ENCODE measurements at places on chromosomes 2 and 18. TPM values are rescaled to one million over a fixed set of nuclear protein-coding genes. Genes with fewer than 3 reads are reported as not detected.
A peak's percentile ranks its signal among the peaks of the same experiment; 100 is the strongest.

GRCh38 chr2:5691985-5692529 is at the start of gene SOX11:
Gene SOX11, plus strand, starts transcription at chr2:5692384. Its CDS starts 338 bp downstream, at chr2:5692722.
- DNase-seq, result peak; percentile 57

GRCh38 chr2:47041063-47041462 is 114.0 kb downstream of the STPG4 start:
- peak; percentile 71 for DNase-seq

- no peak for DNase-seq
Observed at GRCh38 chr2:233455006-233455405, 100.7 kb downstream of the DGKD start.

DNA sequence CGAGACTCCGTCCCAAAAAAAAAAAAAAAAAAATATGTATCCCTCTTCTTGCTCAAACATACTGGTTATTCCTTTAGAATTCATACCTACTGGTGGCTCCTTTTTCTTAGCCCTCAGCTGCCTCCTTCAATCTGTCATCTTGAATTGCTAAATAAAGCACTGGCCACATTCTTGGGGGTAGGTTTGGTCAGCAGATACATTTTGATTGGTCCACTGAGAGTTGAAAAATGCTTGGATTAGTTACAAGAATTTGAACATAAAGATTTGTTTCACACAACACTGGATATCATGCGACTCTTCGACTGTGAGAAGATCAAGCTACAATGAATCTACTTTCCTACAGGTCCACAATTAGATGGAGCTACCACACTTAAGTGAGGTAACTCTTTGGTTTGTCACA is 906.1 kb upstream of the SLC39A10 start:
- no peak for DNase-seq

GRCh38 chr18:76977684-76978232 is 154.8 kb downstream of the MBP start:
- DNase-seq, result no peak

Gene DCDC2C
- not detected for polyA plus RNA-seq

Gene UPP2
- polyA plus RNA-seq, result not detected

Gene CDCA7
- polyA plus RNA-seq, result 1.8 TPM

GRCh38 chr2:23826040-23826439 is 100.9 kb downstream of the ATAD2B start:
- DNase-seq, result no peak

Gene CDH7
- polyA plus RNA-seq, result not detected

DNA sequence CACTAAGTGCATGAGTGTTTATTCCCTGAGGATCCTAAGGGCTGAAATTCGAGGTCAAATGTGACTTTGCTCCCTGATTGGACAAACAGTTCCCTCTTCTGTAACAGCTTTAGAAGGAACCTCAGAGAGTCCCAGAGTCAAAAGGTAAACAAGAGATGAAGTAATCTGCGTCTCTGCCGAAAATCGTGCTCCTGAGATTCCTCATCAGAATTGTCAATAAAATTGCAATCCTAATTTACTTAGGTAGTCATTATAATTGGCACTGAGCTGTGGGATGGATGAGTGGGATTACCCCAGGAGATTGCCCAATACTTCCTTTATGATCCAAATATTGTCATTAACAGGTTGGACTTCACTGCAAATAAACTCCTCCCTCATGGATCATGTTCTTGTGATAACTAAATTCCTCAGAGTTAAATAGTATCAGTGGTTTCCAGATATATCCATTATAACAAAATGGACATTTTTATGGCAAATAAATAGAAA is 907 bp upstream of the SUCLG1 start:
- no peak for DNase-seq

- no peak for DNase-seq
Observed at GRCh38 chr18:50024466-50024865, 170.5 kb downstream of the MYO5B start.

GRCh38 chr2:44121899-44122298 is 46.8 kb upstream of the PPM1B start:
- DNase-seq, result no peak

Gene CD28
- 0.10 TPM for polyA plus RNA-seq

GRCh38 chr2:10320933-10321332 is 18.2 kb downstream of the HPCAL1 start:
- DNase-seq, result no peak

Gene C2orf74
- polyA plus RNA-seq, result 39.0 TPM

DNA sequence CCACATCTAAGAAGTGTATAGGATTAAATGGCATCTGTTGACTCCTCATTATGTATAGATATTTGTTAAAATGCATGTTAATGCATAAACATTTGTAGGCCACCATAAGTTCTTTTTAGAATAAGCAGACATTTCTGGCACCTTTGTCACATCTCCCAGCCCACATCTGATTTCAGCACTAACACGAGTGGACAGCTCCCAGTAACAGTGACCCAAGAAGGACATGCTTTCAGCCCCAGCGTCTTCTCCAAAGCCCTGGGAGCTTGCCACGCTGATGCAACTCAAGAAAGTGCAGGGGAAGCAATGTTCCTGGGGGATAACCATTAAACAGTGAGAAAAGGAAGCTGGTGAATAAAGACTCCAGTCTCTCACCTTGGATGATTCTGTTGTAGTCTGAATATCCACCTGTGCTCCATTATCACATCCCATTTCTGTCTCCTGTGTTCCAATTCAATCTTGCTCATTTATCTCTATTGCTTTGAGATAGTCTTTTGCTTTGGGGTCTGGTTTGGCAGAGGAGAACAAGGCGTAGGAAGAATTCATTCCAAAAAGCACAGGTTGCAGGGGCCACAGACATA is 182.6 kb upstream of the THSD7B start:
- DNase-seq, result peak; percentile 21

- no peak for DNase-seq
Observed at GRCh38 chr18:73980289-73980979, 167.2 kb downstream of the FBXO15 start.

DNA sequence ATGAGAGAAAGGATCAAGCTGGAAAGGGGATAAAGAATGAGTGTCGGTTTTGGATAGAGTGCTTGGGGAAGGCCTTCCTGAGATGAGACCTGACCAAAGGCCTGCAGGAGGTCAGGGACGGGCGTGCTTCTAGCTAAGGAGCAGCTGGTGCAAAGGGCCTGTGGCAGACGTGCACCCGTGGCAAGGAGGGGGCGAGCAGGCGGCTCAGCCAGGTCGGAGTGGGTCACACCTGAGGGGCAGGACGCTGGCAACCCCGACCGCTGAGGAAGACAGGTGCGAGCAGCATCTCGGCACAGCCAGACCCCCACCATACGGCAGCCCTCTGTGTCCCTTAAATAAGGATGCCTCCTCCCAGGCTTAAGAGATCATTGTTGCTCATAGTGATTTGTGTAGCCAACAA is 48.1 kb downstream of the ODC1 start:
- DNase-seq, result no peak

- DNase-seq, result no peak
Observed at GRCh38 chr2:224976629-224977525, 65.4 kb downstream of the DOCK10 start.

- DNase-seq, result no peak
Observed at GRCh38 chr2:143347901-143348414, 218.7 kb downstream of the ARHGAP15 start.

Gene ZC3H6
- 0.83 TPM for polyA plus RNA-seq

DNA sequence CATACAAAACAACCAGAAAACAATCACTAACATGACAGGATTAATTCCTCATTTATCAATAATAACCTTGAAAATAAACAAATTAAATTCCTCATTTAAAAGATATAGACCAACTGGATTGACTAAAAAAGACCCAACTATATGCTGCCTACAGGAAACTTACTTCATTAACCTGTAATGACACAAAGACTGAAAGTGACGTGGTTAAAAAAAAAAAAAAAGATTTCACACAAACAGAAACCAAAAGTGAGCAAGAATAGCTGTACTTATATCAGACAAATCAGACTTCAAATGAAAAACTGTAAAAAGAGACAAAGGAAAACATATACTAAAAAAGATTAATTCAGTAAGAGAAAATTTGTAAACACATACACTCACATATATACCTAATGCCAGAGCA is 201.2 kb downstream of the CCDC178 start:
- no peak for DNase-seq

Gene CLEC4F
- polyA plus RNA-seq, result 2.4 TPM

- no peak for DNase-seq
Observed at GRCh38 chr2:97656129-97656755, 7.6 kb downstream of the ACTR1B start.

Gene KCNJ3
- polyA plus RNA-seq, result 0.01 TPM

Gene ASPRV1
- 1.0 TPM for polyA plus RNA-seq

Gene CAPN13
- polyA plus RNA-seq, result not detected

Gene KLHL41
- 37.7 TPM for polyA plus RNA-seq

DNA sequence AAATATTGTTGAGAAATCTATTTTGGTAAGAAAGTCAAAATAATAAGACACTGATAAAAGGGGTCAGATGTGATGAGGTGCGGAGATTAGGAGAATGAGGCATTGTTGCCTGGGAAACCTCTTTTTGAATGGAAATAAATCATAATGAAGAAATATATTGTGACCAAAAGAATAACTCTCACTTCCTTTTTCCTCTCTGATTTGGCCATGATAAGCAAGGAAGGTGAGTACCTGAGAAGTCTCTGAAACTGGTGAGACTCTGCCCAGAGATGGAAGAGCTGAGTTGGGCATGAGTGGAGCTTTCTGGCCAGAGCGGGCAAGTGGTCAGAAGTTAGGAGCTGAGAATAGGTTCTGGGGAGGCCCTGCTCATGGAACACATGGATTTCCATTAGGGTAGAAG is 11.8 kb downstream of the LAMA3 start:
- DNase-seq, result no peak

Gene AFTPH
- polyA plus RNA-seq, result 22.3 TPM

DNA sequence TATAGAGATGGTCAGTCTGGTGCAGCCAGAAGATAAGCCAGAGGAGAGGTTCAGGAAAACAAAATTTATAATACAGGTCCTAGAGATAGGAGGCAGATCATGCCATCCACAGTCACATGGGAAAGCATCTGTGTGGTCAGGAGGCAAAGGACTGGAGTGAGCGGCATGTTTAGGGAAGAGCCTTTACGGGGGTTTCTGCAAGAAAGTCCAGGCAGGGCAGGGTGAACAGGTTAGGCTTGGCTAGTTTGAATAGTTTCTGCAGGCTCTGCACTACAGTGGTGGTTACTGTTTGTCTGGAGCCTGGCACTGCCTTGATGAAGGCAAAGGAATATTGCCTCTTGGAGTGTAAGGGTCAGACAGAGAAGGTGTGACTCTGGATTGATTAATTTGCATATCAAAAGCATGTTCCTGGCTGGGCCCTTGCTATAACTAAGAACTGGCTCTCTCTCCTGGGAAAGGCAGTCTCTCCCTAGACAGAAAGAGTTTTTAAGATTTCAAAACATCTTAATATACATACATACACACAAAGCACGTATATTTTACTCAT is 1034.7 kb upstream of the CHAC2 start:
- DNase-seq, result no peak

DNA sequence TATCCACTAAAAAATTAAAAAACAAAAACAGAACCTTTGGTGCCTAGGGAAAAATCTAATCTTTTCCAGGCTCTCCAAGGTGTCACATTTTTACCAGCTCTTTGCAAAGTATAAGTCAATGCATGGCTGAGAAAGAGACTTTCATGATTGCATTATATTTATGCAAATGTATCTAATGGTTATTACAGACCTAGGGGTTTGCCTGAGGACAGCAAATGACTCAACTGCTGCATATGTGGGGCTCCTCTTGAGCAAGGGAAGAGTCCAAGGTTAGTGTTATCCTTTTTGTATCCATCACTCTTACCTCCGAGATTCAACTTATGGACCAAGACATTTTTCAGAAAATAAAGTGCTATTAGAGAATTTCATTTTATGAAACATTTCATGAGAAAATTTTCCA is 33.9 kb upstream of the RMP24 start:
- DNase-seq, result no peak

DNA sequence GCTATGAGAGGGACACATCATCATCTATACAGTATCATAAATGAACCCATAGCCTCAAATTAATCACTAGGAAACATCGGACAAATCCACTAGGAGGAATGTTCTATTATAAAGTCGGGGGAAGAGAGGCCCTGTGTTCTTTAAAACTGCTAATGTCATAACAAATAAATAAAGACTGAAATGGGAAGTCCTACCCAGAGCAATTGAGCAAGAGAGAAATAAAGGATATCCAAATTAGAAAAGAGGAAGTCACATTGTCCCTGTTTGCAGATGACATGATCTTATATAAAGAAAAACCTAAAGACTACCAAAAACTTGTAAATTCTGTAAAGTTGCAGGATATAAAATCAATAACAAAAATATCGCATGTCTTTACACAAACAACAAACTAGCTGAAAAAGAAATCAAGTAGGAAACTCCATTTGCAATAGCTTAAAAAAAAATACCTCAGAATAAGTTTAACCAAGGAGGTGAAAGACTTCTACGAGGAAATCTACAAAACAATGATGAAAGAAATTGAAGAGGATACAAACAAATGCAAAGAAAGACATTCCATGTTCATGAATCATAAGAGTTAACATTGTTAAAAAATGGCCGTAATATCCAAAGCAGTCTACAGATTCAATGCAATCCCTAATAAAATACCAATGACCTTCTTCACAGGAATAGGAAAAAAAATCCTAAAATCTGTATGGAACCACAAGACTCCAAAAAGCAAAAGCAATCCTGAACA is 30.6 kb downstream of the RTN4 start:
- no peak for DNase-seq

GRCh38 chr2:176914371-176914770 is 298.2 kb upstream of the HNRNPA3 start:
- DNase-seq, result no peak

GRCh38 chr2:46663614-46664013 is 184.2 kb downstream of the TMEM247 start:
- DNase-seq, result peak; percentile 40

DNA sequence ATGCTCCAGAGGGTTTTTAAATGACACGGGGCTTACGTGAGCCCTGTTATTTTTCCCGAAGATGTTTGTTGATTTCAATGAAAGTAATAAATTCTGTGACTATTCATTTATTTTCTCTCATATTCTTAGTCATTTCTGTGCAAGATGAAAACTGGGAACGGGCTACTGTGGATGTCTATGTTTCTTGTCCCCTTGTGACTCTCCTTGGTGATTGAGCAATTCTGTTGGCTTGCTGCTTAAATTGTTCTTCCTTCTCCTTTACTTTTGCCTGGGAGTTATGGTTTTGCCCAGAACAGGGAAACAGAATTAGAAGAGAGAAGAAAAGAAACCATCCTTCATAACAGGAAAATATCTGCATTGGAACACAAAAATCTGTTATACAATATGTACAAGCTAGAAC is 508.2 kb upstream of the DSEL start:
- no peak for DNase-seq

Gene HOXD9
- 0.16 TPM for polyA plus RNA-seq

Gene FAM228B
- 4.7 TPM for polyA plus RNA-seq
